ENCODE measurements at places on chromosomes 2 and 18. TPM values are rescaled to one million over a fixed set of nuclear protein-coding genes. Genes with fewer than 3 reads are reported as not detected.

DNA sequence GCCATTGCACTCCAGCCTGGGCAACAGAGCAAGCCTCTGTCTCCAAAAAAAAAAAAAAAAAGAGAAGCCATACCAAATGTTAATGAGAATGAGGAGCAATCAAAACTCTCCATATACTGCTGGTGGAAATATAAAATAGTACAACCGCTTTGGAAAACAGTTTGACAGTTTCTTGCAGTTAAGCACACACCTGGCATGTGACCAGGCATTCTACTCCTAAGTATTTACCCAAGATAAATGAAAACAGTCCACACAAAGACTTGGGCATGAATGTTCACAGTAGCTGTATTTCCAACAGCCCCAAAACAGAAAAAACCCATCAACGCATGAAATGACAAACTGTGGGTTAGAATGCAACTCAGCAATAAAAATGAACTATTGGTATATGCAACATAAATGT lies 76.0 kb upstream of the ST8SIA5 start:
- no peaks in the 10 kb centered on the region for H3K27me3 ChIP-seq
- no peak overlapping the region for H3K4me3 ChIP-seq
- no peaks in the 10 kb centered on the region for H3K36me3 ChIP-seq
- H3K4me1 ChIP-seq = no peaks in the 10 kb centered on the region
- no peak overlapping the region for H3K27ac ChIP-seq
- no peak for DNase-seq

DNA sequence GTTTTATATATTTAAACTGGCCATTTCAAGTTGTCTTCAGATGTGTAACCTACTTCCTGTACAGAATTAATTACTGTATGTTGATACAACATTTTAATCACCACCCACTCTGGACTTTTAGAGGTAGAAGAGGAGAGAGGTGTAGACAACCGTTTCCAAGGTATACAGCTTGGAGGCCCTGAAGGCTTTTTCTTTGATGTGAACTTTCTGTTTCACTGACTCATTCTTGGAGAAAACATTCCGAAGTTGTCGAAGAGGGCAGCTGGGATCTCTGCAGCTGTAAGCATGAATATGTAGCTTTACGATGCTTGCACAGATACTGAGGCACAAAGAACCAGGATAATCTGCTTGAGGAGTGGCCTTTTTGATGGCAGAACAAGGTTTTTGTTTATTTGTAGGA lies 137.0 kb downstream of the NCKAP5 start:
- no peak overlapping the region for H3K4me3 ChIP-seq
- no peaks in the 10 kb centered on the region for H3K4me1 ChIP-seq
- no peaks in the 10 kb centered on the region for H3K36me3 ChIP-seq
- DNase-seq = no peak
- no peak overlapping the region for H3K27ac ChIP-seq
- H3K27me3 ChIP-seq = no peaks in the 10 kb centered on the region

FHOD3 gene
- 11.0 TPM for total RNA-seq

UNC80 gene
- total RNA-seq = 0.85 TPM

- DNase-seq = no peak
- no peaks in the 10 kb centered on the region for H3K27me3 ChIP-seq
- no peaks in the 10 kb centered on the region for H3K36me3 ChIP-seq
- no peak overlapping the region for H3K4me3 ChIP-seq
These were observed 72.9 kb upstream of the SYT4 start for GRCh38 chr18:43350176-43350575.

ETAA1 gene
- 22.7 TPM for total RNA-seq

ALPG gene
- total RNA-seq = not detected

METTL4 gene
- 8.8 TPM for total RNA-seq

- no peaks in the 10 kb centered on the region for H3K36me3 ChIP-seq
- H3K27me3 ChIP-seq = no peaks in the 10 kb centered on the region
- no peak overlapping the region for H3K4me3 ChIP-seq
- no peaks in the 10 kb centered on the region for H3K4me1 ChIP-seq
These were observed 636.4 kb downstream of the PLCL1 start for GRCh38 chr2:198440833-198441232.

DNA sequence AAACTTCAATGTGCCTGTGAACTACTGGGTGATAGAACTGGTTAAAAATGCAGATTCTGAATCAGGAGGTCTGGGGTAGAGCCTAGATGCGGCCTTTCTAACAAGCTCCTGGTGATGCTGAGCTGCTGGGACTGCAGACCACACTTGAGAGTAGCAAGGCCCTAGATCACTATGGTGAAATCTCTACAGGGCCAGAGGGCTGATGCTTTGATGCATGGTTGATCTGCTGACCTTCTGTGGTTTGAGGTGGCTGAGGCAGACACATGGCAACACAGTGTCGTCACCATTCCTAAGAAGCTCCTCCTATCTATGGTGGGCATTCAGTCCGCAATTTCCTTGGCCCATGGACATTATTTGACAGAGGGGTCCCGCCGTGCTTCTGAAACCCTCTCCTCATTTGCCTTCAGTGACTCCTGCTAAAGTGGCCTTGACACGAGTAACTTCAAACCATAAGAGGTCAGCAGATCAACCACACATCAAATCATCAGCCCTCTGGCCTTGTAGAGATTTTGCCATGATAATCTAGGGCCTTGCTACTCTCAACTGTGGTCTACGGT lies 19.8 kb downstream of the CCDC68 start:
- DNase-seq = no peak
- no peaks in the 10 kb centered on the region for H3K36me3 ChIP-seq
- H3K27me3 ChIP-seq = no peaks in the 10 kb centered on the region
- H3K4me1 ChIP-seq = no peaks in the 10 kb centered on the region
- no peak overlapping the region for H3K4me3 ChIP-seq
- no peak overlapping the region for H3K27ac ChIP-seq

DNA sequence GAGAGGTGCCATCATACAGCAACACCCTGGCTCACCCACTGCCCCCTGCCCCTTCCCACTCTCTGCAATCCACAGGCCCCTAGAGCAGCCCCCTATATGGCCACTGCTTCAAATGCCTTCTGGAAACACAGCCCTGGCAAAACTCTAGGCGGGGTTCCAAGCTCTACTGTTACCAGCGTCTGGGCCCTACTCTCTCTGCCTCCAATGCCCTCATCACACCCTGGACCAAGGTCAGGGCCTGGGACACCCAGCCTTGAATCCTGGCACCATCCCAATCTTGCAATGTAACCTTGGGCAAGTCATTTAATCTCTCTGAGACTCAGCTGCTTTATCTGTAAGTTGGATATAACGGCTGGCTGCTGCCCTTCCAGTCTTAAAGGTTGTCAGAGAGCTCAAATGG lies 39.2 kb upstream of the LOXHD1 start:
- H3K27ac ChIP-seq = no peak overlapping the region
- no peak overlapping the region for H3K4me3 ChIP-seq
- no peak for DNase-seq
- no peaks in the 10 kb centered on the region for H3K27me3 ChIP-seq
- H3K36me3 ChIP-seq = no peaks in the 10 kb centered on the region

SLC9A4 gene
- not detected for total RNA-seq

NPAS2 gene
- total RNA-seq = 7.3 TPM

CDCA7 gene
- 0.72 TPM for total RNA-seq

DNA sequence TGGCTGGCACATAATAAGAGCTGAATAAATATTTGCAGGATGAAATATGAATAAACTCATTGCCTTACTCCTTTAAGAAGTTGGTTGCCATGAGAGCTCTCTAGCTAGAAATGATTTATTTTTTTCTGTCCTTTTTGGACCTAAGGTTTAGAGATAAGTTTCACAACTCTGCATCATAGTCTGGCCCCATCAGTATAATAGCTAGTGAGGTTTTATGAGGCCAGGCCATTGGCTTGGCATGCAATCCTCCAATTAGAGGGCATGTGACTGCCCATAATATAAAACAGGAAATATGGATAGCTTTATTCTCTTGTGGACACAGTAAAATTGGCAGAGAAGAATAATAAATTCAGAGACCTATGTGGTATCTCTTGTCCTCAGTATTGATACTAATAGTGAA lies 26.2 kb upstream of the INSIG2 start:
- no peaks in the 10 kb centered on the region for H3K27me3 ChIP-seq
- no peaks in the 10 kb centered on the region for H3K36me3 ChIP-seq
- H3K4me1 ChIP-seq = no peaks in the 10 kb centered on the region
- DNase-seq = no peak

DNA sequence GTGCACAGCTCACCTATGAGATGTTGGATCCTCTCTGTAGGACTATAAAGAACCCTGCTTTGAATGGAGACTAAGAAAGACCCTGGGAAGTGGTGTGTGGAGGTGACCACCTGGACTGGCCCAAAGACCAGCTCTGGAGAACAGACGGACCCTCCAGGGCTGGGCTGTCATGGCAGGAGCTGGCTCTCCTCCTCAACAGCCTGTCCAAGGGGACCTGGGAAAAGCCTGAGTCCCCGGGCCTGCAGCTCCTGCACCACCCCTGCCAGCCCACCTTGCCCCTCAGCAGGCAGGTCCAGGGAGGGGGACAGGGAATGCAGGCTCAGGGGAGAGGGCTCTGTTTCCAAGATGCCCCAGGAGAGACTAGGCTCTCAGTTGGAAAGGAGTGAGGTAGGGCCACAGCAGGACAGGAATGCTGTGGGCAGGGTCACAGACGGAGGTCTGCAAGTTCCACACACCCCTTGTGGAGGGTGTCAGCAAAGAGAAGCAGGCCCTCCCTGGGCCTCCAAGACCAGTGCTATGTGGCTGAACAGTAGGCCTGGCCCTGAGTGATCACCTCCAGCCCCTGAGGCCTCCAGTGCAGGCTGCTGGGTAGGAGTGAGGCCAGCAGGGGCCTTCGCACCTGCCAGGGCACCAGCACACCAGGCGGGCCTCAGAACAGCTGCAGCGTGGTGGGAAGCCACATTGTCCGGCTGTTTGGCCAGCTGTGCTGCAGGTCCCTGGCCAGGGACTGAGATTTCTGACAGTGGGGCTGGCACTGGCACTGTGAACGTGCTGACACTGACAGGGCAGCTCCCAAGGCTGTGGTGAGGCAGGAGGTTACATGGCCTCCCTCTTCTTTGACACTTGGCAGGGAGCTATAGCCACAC lies 86.4 kb upstream of the OTOS start:
- H3K4me3 ChIP-seq = no peak overlapping the region
- no peaks in the 10 kb centered on the region for H3K4me1 ChIP-seq
- no peak overlapping the region for H3K27ac ChIP-seq
- H3K27me3 ChIP-seq = no peaks in the 10 kb centered on the region
- no peak for DNase-seq

GRCh38 chr2:236092714-236093113 lies 75.5 kb downstream of the GBX2 start:
- H3K4me3 ChIP-seq = no peak overlapping the region
- no peaks in the 10 kb centered on the region for H3K36me3 ChIP-seq
- H3K4me1 ChIP-seq = no peaks in the 10 kb centered on the region
- H3K27me3 ChIP-seq = no peaks in the 10 kb centered on the region
- no peak overlapping the region for H3K27ac ChIP-seq

DNA sequence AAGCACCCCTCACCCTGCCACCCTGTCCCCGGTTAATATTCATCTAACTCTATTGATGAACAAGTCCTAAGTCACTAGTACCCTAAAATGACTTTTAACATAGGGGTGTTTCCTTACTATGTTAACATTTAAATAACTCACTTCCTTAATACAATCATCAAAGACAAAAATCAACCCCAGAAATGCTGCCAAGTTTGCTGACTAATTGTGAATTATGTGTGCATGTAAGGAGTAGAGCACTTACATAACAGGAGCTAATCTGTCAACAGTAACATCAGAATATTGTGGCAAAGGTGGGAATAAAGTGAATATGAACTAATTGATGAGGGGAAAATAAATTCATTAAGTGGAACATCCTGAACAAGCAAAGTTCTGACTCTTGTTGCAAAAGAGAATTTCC lies 81.4 kb upstream of the ERBB4 start:
- no peaks in the 10 kb centered on the region for H3K27me3 ChIP-seq
- no peak for DNase-seq
- no peak overlapping the region for H3K27ac ChIP-seq
- no peaks in the 10 kb centered on the region for H3K4me1 ChIP-seq
- no peaks in the 10 kb centered on the region for H3K36me3 ChIP-seq

DNA sequence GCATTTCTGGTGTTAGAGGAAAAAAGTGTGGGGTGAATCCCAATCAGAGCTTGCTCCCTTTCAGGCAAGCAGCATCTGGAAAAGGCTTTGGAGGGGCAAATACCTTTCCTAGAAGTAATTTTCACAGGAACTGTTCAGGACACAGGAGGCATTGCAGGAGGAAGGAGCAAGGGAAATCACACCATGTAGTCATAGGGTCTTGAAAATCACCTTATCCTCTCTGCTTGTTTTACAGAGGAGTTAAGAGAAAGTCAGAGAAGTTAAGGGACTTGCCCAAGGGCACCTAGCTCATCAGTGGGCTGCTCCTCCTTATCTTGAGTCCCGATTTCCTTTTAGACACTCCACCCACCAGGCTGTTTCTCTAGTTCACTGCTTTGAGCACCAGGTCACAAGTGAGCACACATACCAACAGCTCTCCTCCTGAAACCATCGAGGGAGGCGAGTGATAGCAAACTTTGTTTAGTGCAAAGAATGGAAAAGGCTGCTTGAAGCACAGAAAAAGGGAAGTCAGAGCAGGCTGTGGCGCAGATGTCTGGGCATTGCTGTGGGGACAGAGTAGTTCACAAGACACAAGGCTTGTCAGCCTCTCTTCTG lies 89.2 kb upstream of the CXCR4 start:
- H3K4me3 ChIP-seq = no peak overlapping the region
- DNase-seq = no peak
- no peak overlapping the region for H3K27ac ChIP-seq
- H3K36me3 ChIP-seq = no peaks in the 10 kb centered on the region
- no peaks in the 10 kb centered on the region for H3K4me1 ChIP-seq
- H3K27me3 ChIP-seq = no peaks in the 10 kb centered on the region

DNA sequence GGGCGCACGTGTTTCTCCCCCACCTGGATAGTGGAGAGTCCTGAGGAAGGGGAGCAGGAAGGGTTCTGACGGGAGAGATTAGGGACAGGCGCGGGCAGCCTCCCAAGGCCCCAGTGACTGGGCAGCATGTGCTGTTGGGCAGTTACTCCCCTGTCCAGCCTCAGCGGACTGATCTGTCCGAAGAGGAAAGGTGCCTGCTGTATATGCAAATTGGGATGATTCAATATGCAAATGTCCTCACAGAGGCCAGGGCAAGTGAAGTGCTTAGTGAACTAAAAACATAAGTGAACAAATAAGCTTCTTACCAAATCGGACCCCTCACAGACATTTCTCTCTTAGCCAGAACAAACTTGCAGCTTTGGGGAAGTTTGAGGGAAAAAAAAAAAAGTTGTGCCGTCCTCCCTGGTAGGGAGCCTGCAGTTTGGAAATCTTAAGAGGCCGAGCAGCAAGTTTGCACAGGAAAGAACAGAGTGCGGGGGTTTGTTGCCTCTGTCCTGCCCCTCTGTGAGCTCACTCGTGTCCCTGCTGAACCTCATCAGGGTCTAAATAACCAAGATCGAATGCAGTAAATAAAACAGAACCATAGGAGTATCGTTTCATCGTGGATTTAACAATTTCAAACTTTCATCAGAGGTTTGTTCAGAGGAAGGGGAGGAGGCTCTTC lies 141.4 kb downstream of the KCTD1 start:
- H3K27ac ChIP-seq = no peak overlapping the region
- no peak for DNase-seq
- no peaks in the 10 kb centered on the region for H3K36me3 ChIP-seq
- H3K4me3 ChIP-seq = no peak overlapping the region
- no peaks in the 10 kb centered on the region for H3K4me1 ChIP-seq
- H3K27me3 ChIP-seq = no peaks in the 10 kb centered on the region

IL36A gene
- not detected for total RNA-seq

UGT1A7 gene
- total RNA-seq = not detected
